ENCODE measurements at places on chromosomes 3 and 15.

DNA sequence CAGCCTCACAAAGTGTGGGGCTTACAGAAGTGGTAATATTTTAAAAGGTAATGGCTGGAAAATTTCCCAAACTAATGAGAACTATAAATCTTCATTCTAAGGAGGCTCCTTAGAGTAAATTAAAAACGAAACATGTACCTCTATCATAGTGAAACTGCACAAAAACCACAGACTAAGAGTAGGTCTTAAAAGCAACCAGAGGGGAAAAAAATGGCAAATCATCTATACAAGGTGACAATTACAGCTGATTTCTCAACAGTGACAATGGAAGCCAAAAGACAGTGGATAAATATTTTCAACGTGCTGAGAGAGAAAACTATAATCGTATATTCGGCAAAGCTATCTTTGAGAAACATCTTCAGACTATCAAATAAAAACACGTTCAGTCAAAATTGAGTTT lies 20.6 kb downstream of the HEG1 start:
- DNase-seq: peak; percentile 59

GRCh38 chr3:186510374-186511079 lies 33.7 kb downstream of the CRYGS start:
- DNase-seq: no peak

GRCh38 chr3:39315420-39315819 lies 14.1 kb upstream of the CCR8 start:
- DNase-seq: no peak

- no peak for DNase-seq
These were observed 222.3 kb upstream of the THBS1 start for GRCh38 chr15:39358441-39359041.

- DNase-seq: no peak
These were observed 402.9 kb downstream of the TBL1XR1 start for GRCh38 chr3:176794406-176794805.

DNA sequence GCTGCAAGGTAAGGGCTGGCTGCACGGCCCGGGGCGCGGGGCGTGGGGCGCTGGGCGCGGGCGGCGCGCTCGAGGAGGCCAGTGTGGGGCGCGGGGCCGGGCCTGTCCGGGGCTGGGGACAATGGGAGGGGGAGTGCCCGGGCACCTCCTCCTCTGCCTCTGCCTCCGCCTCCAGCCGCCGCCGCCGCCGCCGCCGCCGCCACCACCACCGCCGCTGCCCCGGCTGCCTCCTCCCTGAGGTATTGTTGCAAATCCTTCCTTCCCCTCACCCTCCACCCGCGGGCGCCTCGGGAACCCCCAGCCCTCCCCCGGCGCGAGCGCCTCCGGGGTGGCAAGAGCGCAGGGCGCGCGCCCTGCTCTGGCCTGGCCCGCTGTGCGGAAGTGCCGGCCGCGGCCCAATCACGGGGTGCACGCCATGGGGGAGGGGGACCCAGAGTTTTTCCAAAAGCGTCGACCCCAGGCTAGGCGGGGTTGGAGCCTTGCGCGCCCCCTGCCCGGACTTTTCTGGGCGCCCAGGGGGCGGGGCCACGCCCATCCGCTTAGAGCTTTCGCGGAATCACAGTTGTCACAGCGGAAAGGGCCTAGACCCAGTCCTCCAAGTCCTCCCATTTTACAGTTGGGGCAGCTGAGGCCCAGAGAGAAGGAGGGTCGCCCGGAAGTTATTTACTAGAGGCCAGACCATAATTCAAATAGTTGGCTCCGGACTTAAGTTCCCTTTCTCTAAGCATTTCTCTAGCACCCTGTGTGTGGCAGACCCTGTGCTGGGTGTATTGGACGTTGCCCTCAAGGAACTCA lies at the start of gene LPP:
Gene LPP (plus strand): TSS at position 144 of the 795 bp plus-strand sequence. CDS start 251,964 bp downstream, outside the sequence.
- no peak for DNase-seq

- no peak for DNase-seq
These were observed 25.8 kb downstream of the SIAH2 start for GRCh38 chr3:150736903-150737832.

DNA sequence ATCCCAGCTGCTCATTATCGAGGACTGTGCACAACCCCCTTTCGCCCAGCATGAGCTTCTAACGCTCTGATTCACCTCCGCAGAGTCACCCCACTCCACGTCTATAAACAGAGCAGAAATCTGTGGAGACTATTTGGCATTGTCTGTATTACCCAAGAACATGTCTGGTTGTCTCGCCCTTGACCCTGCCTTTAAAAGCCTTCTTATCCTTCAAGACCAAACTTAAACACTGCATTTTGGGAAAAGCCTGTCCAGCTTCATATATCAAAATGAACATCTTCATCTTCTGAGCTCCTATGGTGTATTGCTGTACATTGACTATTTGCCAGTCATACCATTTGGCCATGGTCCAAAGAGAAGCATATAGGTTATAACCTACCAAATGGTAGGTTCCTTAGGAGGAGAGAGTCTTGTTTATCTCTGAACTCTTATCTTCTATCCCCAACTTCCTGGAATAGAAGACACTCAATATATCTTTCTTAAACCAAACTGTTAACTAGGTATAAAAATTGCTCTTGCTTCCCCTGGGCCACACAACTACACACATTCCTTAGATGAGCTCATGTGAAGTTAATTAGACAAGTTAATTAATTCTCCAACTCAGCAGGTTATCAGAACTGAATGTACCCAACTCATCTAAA lies 90.1 kb downstream of the FBN1 start:
- no peak for DNase-seq
